ENCODE measurements at places on chromosomes 5 and 9.

DNA sequence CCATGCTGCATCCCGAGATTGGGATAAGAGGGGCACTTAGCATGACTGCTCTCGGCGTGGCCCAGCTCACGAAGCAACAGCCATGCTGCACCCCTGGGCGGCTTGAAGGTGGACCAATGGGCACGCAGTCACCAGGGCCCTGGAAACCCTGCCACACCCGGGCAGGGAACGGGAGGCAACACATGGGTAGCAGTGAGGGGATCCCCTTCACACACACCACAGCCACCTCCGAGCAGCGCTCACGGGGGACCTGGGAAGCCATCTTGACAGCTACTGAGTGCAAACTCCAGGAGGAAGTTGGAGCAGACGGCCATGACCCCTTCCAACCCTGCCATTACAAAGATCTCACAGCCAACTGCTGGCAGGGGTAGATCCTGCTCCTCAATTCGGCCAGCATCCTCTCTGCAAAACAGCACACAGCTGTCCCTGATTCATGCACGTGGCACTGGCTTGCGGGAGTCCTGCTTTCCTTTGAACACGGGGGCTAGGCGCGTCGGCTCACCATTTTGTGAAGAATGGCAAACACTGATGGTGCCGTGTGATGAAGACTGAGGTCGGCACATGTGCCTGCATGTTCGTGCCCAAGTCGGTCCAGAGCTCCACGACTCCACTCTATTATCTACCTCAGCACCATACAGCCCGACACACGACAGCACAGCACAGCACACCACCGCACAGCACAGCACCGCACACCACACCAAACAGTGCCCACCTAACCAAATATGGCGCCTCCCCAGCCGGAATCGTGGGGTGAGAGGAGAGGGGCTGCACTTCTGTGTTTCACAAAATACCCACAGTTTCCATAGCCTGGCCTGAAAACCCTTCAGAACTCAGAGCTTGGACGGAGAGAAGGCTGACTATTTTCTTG is 5.0 kb downstream of the UBAC1 start:
- no peak for DNase-seq

- DNase-seq: no peak
Measured at GRCh38 chr9:69444021-69444420, 119.0 kb downstream of the ENTREP1 start.

DNA sequence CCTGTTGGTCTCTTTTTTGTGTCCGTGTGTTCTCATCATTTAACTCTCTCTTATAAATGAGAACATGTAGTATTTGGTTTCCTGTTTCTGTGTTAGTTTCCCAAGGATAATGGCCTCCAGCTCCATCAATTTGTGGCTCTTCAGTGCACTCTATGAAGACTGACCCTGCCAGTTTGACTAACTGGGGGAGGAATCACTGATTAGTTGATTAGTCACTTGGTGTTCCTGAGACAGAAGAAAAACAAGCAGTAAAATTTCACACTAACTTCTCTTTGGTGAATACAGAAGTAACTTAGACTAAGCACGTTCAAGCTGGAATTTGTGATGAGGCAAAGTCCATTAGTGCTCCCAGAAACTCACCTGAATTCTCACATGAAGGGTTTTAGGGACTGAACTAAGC is 495.8 kb upstream of the RORB start:
- no peak for DNase-seq

GRCh38 chr5:149893403-149893931 is 51.1 kb downstream of the PDE6A start:
- DNase-seq: no peak

GRCh38 chr5:23631302-23632045 is 124.1 kb downstream of the PRDM9 start:
- no peak for DNase-seq

DNA sequence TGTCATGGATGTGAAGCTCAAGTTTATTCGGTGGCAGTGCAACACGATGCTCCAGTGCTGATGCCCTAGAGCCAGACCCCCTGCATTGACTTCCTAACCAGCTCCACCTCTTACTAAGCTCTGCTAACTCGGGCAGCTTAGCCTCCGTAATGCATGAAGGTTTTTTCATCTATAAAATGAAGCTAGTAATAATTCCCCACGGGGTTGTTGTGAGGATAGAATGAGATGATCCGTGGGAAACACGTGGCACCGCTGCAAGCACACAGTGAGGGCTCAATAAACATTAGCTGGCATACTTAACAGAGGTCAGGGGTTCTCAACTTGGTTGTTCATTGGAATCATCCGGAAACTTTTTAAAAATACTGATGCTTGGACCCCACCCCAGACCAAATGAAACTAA is 6.8 kb downstream of the ENC1 start:
- no peak for DNase-seq

DNA sequence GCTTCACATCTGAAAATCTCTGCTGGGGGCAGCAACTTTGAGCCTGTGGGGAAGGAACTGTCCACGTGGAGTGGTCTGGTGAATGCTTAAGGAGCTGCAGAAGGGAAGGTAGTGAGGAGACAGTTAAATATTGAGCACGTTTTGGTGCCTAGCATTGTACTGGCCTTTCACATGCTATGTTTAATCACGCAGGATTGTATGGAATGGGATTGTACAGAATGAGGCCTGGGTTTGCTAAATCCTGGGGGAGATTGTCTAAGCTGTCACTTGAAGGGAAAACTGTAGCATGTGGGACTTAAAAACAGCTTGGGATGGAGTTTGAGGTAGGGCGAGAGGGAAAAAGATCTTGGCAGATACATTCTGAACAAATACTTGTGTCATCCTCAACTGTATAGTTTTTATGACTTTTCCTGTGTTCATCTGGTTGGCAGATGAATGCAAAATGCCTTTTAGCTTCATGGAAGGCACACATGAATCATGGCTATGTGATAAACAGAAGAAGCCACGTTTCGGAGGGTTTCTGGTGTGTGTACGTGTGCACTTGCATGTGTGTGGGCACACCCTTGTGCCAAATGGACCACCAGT is 106.6 kb downstream of the TMC1 start:
- no peak for DNase-seq

DNA sequence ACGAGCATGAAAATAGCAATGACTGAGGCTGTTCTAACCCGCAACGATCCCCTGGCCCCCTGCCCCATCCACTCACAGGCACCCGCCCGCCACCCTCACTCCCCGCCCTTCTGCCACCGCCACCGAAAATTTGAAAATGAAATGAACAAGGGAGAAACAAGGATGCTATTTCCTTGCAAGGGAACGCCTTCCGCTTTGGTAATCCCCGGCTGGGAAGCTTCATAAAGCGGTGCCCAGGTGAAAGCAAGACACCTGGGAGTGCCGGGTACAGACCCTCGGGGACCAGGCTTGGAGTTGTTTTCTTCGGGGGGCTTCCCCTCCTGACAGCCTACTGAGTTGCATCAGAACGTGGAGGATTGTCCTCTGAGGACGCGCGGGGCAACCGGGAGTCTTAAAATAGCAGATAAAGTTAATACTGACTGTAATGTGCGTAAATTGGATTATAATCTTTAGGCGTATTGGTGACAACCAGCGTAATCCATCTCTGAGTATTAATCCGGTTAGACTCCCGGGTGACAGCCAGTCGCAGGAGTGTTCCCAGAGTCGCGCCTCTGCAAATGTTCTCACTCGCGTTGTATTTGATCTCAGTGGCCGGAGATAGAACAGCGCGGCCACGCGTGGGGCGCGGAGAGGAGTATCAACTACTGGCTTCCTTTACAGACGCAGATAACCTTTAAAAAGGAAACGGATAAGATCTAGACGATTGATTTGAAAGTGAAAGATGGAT is 885 bp upstream of the MLLT3 start:
- no peak for DNase-seq

DNA sequence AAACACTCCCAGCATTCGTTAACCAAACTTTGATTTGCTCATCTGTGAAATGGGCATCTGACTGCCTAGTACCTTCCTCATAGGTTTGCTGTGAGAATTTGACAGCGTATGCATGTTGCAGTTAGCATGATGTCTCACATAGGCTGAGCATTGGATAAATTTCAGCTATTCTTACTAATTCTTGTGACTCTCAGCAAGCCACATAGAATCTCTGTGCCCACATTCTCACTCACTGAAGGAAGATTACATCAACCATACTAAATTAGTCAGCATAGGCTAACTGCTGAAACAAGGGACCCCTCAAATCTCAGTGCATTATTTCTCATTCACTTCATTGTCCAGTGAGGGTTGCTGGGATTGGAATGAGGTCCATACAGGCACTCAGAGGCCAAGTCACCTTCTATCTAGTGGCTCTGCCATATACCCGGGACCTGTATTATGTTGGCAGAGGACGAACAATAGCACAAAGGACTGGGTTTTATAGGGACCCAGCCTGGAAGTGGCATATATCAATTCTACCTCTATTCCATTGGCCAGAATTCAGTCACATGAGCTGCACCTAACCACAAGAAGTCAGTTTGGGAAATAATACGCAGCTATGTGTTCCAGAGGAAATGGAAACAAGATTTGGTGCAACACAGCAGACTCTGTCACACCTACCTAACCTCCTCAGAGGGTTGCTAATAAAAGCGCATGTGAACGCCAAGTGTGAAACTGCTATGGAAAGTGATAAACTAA is 4.2 kb upstream of the PTGER4 start:
- no peak for DNase-seq

DNA sequence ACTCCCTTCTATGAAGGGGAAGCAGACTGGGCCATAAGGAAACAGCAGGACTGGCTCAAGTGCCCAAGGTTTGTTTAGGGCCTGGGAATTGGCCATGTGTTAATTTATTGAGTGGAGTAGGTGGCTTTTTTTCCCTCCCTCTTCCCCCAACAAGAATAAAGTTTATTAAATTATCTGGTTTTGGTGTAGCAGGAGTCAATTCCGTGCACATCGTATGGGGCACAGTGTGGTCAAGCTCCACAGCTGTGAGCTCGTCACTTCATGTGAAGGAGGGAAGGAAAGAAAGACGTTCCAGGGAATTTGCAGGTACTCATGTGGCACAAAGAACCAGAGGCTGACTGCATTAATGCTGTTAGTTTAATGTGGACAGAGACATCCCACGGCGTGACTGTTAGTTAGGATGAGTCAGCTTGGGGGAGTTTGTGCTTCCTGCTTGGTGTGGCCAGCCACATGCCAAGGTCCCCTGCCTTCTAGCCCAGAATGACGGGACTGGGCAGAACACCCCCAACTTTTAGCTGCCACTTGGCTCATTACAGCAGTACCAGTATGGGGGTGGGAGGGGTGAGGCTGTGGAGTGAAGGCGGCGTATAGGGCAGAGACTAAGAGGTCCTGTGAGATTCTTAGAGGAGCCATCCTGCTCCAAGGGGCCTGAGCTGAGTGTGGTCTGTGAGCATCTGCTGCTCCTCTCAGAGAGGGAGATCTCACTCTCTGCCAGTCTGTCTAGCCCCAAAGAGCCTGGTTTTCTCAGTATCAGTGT is 33.2 kb downstream of the CSF1R start:
- DNase-seq: no peak

- no peak for DNase-seq
Measured at GRCh38 chr9:129276486-129277230, 98.6 kb upstream of the IER5L start.

- no peak for DNase-seq
Measured at GRCh38 chr5:10699281-10699874, 61.7 kb downstream of the DAP start.

- no peak for DNase-seq
Measured at GRCh38 chr9:128245421-128246151, 30.2 kb downstream of the GOLGA2 start.

- DNase-seq: no peak
Measured at GRCh38 chr5:59744531-59744992, 149.0 kb downstream of the PDE4D start.

DNA sequence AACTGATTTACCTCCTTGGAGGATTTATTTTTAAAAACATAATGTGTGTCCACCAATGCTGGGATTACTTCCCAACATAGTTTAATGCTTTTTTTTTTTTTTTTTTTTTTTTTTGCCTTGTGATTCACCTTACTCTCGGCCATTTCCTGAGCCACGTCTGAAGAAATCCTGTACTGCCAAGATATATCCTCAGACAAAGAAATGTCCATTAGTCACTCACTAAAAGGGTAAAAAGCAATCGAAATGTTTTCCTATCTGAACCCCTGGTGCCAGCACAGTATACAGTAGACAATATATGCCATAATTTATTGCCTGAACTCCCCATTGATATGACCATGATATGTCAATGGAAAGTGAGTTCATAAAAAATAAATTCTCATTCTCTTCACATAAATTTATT is 344.1 kb downstream of the BNC2 start:
- DNase-seq: no peak

DNA sequence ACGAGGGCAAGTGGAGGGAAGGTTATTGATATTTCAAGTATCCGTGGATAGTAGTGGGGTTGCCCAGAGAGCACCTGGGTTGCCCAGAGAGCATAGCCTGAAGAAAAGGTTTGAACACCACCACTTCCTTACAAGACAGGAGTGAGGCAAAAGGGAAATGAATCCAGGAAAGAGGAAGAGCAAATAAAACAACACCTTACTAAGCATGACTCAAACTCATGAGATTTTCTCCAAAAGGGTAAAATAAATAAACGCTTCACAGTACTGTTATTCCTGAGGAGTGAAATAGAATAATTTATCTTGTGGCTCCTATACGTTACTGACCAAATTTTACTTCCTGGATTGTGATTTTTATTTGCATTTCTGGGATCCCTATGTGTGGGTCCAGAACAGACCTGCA is 65.2 kb upstream of the PTPRD start:
- no peak for DNase-seq

DNA sequence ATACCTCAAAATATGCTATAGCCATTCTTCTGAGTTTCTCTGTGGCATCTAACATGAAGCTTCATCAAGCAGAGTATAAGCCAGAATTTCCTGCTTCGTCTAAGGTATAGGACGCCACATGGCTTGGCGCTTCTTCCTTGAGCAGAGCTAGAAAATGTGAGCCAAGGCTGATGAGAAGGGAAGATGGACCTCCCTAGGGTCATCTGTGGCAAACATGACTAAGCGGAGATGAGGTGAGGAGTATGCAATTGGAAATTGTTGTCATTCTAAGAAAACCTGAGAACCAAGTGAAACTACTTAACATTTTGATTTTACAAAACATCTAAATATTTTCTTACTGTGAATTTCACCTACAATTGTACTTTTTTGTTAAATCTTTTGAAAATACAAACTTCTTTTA is 466.5 kb downstream of the PSAT1 start:
- no peak for DNase-seq

- DNase-seq: no peak
Measured at GRCh38 chr9:22111954-22112247, 102.8 kb upstream of the CDKN2B start.

DNA sequence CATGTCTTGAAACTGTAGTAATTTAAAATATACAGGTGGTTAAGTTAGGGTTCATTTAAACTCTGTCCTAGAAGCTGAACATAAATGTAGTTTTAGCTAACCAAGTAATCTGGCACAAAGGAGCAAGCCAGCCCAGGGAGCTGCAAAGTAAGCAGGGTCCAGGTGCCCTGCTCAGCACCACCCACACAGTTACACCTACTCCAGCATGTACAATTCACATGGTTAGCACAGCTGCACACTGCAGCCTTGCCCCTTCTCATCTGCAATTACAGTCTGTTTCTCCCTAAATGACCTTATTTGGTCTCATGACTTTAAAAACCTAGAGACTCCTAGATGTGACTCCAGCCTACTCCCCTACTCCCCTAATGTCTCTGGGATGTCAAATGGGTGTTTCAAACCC is 128.4 kb downstream of the EPB41L4A start:
- DNase-seq: no peak

GRCh38 chr9:96556701-96557461 is 62.8 kb downstream of the CDC14B start:
- DNase-seq: no peak
